ENCODE measurements at places on chromosomes 3 and 15. TPM values are rescaled to one million over a fixed set of nuclear protein-coding genes. Genes with fewer than 3 reads are reported as not detected.

NANOGP8 gene
- total RNA-seq, result not detected

FSTL1 gene
- 1,923 TPM for total RNA-seq

DNAH12 gene
- not detected for total RNA-seq

CFAP20DC gene
- 5.4 TPM for total RNA-seq

CPLX3 gene
- total RNA-seq, result not detected

All from pericardium fibroblast (primary cell).